Caco-2 (cell line): ENCODE measurements at places on chromosomes 13 and 19.

GRCh38 chr19:31519908-31520307 lies 170.7 kb upstream of the TSHZ3 start:
- no peak for DNase-seq

- DNase-seq, result no peak
These were observed 48.6 kb upstream of the WASF3 start for GRCh38 chr13:26508885-26509284.

- no peak for DNase-seq
These were observed 15.9 kb downstream of the DYRK1B start for GRCh38 chr19:39817888-39818561.

GRCh38 chr13:107534548-107534947 lies 680.8 kb downstream of the LIG4 start:
- no peak for DNase-seq

GRCh38 chr19:8064911-8065874 lies 12.6 kb downstream of the CCL25 start:
- DNase-seq, result no peak

GRCh38 chr19:16315825-16316505 lies 8.7 kb upstream of the KLF2 start:
- DNase-seq, result peak; percentile 60
